ENCODE measurements at places on chromosomes 3 and 15. TPM values are rescaled to one million over a fixed set of nuclear protein-coding genes. Genes with fewer than 3 reads are reported as not detected.
A peak's percentile ranks its signal among the peaks of the same experiment; 100 is the strongest.

DNA sequence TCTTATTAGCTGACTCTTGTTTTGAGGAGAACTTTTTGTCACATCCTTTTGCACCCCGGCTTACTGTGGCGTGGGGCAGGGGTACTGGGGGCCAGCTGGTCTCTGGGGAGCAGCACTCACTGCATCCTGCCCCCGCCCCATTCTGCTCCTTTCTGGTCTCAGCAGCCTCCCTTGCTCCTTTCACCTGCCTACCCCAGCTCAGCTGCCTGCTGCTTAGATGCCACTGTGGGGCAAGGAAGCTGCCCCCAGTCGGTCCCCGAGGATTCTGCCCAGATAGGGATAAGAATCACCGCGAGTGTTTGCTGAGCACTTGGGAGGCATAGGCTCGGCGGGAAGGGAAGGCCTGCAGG, 32.0 kb downstream of the APBA2 start:
- no peak for DNase-seq

RASL12 gene
- polyA plus RNA-seq = 19.1 TPM

DNA sequence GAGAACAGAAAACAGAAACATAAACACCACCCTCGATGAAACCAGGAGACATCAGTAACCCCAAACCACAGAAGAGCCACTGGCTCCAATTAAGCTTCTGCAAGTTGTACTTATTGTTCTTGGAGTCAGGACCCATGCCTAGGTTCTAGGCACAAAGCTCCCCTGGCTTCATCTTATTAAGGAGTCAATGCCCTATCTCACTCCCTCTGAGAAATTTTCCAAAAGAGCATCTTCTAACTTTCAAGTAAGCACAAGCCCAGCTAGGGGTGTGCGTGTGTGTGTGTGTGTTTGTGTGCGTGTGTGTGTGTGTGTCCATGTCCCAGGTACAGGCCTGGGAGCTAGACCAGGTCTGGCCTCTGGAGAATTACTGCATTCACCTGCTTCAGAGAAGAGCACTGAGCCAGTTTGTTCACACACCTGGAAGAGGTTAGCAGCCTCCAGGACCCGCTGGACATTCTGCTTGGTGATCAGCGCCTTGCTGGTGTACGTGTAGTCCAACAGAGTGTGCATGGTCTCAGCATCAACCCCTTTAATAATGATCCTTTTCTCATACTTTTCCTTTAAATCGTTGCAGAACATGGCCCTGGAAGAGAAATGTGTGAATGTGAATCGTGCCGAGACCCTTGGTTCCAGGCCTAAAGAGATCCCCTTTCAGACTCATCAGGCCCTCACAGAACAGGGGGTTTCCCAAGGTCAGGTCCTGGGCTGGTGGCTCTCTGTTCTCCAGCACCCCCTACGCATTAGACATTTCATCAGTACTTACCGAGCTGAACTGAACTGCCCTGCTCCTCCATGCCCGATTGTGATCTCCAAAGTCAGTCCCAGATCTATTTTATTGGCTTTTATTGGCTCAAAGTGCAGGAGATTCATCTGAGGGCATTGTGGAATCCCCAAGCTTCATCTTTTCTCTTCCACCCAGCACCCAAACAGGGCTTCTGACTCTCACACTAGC, 27.8 kb downstream of the KLHL6 start:
- DNase-seq = no peak

DNA sequence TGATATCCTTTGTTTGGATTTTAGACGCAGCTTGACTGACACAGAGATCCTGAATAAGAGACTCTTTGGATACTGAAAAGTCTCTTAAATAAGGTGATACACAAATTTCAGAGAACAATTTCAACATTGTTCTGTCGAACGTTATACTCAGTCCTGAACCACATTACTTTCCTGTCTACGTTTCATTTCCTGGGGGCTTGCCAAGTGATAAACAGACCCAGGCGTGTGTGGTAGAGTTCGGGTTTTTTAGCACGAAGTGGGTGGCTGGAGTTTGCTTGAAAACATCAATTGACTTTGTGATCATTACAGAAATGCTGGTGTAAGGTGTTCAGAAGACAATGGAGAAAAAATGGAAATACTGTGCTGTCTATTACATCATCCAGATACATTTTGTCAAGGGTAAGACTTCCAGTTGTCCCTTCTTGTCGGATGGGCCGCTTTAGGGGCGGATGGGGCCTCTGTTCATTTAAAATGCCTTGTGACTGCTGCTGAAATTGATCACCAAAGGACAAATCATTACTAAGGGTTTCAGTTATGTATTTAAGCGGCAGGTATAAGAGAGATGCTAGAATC, at the start of gene CD96:
Gene CD96, plus strand, starts transcription at position 287 of the 573 bp plus-strand sequence. Its CDS starts 52 bp downstream, at position 339.
- no peak for DNase-seq

- DNase-seq = no peak
Measured at GRCh38 chr3:153038367-153038766, 123.7 kb upstream of the RAP2B start.

GRCh38 chr3:169539856-169540255, 123.7 kb downstream of the MECOM start:
- no peak for DNase-seq

DNA sequence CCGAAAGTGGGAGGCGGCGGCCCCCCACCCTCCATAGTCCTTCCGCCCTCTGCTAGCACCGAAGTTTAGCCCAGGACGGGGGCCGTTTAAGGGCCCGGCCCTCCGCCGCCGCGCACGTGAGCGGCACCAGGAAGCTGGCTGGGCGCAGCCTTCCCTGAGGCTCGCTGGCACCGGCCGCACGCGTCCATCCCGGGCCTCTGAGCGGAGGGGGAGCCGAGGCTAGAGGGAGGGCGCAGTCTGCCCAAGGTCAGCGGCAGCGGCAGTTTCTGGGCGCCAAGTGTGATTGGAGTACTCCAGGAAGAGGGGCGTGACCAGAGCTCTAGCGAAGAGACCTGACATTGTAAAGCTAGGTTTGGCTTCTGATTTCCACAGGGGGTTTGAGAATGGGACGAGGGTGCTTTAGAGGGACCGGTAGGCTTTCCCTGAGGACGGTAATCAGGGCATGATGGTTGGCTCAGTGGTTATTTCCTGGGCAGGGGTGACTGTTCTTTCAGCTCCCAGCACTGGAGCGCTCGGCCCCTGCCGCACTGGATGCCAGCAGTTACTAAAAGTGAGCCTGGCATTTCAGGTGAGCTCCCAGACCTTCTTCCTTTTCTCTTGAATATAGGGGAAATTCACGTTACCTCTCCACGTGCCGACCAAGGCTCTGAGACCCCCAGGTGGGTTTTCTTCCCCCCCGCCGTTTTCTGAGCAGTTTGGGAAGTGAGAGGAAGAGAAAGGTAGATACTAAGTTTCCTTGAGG, 853 bp downstream of the TEX264 start:
- DNase-seq = peak; percentile 83

PRRT3 gene
- 1.0 TPM for polyA plus RNA-seq

- DNase-seq = no peak
Measured at GRCh38 chr3:71180524-71180923, 403.0 kb downstream of the FOXP1 start.

DNA sequence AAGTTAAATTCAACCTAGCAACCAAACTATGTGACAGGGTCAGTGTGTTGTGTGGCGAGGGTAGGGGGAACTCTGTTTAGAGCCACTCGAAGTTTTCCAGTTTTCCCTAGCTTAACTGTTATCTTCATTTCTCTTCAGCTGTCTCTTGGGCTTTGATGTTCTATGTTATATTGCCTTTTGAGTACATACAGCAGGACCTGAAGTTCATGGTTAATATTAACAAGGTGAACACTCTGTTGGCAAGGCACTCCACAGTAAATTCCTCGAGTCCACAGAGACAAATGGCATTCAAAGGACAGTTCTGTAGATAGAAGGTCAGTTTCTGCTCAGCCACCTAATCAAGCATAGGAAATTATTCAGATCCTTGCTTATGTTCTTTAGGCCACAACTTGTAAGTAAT, 147.9 kb upstream of the DPH6 start:
- no peak for DNase-seq

GRCh38 chr3:42723219-42723618, 20.6 kb upstream of the HHATL start:
- no peak for DNase-seq

DNA sequence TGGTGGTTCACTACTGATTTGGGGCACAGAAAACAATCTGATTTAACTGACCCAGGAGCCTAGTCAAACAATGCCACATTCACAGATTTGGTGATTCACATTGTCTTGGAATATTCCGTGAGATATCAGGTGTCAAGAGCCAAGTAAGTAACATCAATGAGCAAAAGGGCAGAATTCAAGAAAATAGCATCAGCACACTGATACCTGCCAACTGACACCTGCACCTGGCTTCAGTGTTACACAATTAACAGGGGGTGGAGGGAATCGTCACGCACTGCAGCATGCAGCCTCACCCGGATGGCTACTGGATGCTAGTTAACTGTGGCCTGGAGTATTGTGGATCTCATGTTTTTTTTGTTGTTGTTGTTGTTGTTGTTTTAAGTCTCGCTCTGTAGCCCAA, 17.6 kb downstream of the CCNL1 start:
- DNase-seq = no peak

DNA sequence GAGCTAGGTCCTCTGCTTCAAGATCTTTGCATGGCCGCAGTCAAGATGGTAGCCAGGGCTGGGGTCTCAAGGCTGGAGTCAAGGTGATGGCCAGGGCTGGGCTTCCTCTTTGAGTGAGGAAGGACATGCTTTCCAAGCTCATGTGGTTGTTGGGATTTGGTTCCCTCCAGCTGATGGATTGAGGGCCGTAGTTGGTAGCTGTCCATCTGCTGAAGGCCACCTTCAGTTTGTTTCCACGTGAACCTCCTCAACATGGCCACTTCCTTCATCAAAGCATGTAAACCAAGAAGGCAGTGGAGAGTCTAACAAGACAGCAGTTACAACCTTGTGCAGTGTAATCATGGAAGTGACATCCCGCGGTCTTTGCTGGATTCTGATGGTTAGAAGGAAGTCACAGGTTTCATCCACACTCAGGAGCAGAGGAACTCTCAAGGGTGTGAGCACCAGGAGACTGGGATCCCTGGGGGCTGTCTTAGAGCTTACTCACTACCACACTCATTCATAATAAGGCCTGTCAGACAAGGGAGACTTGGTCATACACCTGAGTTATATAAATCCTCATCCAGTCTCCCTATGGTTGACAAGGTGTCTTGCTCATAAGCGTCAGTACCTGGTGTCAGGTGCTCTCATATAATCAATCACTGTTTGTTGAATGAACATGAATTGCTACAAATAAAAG, 42.1 kb downstream of the ABHD5 start:
- DNase-seq = no peak

PPP2R3A gene
- polyA plus RNA-seq = 7.8 TPM

- DNase-seq = no peak
Measured at GRCh38 chr3:129617381-129618185, 11.1 kb upstream of the PLXND1 start.

GRCh38 chr15:36653851-36654250, 74.4 kb downstream of the CDIN1 start:
- no peak for DNase-seq

LRRC2 gene
- 6.9 TPM for polyA plus RNA-seq

GRCh38 chr15:62899090-62899493, 143.5 kb upstream of the TPM1 start:
- no peak for DNase-seq

DNA sequence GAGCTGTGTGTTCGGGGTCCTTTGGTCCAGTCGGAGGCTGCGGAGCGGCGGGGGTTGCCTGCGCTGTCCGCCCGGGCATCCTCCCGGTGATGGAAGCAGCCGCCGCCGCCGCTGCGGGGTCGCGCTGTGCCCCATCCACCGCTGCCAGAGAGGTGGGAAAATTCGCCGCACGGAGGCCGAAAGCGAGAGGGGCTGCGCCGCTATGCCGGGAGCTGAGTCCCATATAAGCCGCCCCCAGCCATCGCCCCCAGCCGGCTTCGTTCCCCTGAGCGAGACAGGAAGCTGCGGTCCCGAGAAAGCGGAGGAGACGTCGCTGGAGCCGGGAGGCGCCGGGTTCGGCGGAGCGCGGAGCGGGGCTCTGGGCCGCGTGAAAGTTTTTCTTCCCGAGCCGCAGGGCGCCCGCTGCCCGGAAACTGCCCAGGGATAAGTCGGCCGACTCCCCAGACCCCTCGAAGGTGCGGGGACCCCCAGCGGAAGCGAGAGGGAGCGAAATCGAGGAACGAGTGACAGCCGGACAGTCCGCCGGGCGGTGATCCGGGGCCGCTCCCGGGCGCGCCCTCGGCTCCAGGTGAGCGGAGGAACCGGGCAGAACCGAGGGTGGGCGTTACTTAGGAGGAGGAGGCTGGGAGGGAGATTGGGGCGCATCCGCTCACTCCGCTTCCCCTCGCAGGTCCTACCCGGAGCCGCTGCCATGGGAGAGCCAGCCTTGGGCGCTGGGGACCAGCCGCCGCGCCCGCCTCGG, 574 bp downstream of the CHST2 start:
- DNase-seq = no peak

ROPN1 gene
- not detected for polyA plus RNA-seq

- no peak for DNase-seq
Measured at GRCh38 chr3:160180581-160181216, 44.5 kb upstream of the C3orf80 start.

SKOR1 gene
- polyA plus RNA-seq = 0.05 TPM

- no peak for DNase-seq
Measured at GRCh38 chr3:104886220-104886995, 480.3 kb upstream of the ALCAM start.

SLC51A gene
- polyA plus RNA-seq = 7.3 TPM

GOLGA8G gene
- not detected for polyA plus RNA-seq

- DNase-seq = no peak
Measured at GRCh38 chr15:67652586-67652985, 110.1 kb downstream of the MAP2K5 start.

GRCh38 chr3:139770577-139770976, 92.8 kb upstream of the NMNAT3 start:
- no peak for DNase-seq

IQCF5 gene
- polyA plus RNA-seq = not detected

DNA sequence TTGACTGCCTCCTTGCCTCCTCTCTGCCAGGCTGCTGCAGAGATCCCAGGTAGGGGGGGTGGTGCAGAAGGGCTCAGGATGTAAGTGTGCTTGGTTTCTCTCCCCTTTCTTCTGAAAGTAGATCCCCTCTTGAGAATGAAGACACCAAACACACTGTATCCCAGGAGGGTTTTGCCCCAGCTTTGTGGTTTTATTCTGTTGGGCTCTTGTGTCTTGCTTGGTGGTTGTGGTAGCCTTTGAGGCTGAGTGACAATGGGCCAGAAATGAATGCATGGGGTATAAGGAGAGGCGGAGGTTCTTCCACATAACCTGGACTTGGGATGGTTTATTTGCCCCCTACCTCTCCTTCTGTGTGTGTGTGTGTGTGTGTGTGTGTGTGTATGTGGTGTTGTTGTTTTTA, 5.7 kb downstream of the PDIA5 start:
- no peak for DNase-seq

- no peak for DNase-seq
Measured at GRCh38 chr3:153142961-153143360, 19.1 kb upstream of the RAP2B start.

DNA sequence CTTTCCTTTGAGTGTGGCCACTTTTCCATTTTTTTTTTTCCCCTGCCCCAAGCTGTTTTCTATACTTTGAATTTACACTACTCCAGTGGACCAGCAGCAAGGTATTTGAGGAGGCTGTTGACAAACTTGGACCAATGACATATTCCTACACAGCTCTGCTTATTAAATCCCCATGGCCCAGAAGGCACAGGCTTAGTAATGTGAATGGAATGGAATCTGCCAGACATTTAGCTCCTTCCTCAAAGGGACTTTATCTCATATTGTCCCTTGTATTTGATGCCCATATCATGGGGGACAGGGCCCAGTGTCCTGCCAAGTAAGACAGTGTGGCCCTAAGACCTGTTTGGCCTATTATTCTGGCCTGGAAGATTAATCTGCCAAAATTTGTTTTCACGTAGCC, 107.5 kb downstream of the CHCHD6 start:
- no peak for DNase-seq

CCDC12 gene
- polyA plus RNA-seq = 66.7 TPM

Data from ovary (tissue), 10 donors.